ENCODE measurements at places on chromosomes 5 and 9.

DNA sequence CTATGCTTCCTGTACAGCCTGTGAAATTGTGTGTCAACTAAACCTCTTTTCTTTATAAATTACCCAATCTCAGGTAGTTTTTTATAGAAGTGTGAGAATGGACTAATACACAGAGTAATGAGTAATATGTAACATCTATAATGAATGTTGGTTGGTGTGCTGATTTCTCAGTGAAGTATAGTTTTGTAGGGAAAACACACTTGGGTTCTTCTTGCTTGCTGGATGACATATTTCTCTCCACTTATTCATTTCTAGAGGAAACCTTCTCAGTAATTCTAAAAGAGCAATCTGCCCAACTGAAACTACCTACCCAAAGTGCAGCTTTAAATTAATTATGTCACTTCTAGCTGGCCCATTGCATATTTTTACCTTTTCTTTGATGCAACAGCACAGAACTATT lies 81.1 kb upstream of the RORB start:
- DNase-seq: no peak

- peak; percentile 52 for DNase-seq
These were observed 376.4 kb upstream of the RGMB start for GRCh38 chr5:98397081-98397480.

GRCh38 chr5:96447949-96448348 lies 14.9 kb upstream of the PCSK1 start:
- DNase-seq: no peak

DNA sequence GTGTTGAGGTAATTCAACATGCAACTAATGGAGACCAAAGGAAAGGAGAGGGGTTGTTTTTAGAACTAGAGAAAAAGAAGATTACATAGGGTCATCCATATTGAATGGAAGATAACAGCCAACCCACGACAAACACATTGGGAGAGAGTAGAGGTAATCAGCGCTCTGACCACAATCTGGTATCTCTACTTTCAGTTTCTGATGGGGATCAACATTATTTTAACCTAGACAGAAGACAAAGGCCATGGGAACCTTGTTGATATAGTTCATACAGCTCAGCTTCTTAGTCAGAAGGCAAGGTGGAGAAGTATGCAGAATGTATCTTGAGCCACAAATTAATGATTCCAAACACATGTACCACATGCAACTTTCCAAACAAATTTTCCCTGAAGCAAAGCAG lies 537.1 kb upstream of the ST8SIA4 start:
- no peak for DNase-seq

- DNase-seq: no peak
These were observed 23.2 kb downstream of the ELOVL7 start for GRCh38 chr5:60820593-60821487.

- DNase-seq: no peak
These were observed 286.4 kb downstream of the DENND1A start for GRCh38 chr9:123643518-123643917.

GRCh38 chr9:117403403-117403811 lies 11.4 kb downstream of the ASTN2 start:
- no peak for DNase-seq

DNA sequence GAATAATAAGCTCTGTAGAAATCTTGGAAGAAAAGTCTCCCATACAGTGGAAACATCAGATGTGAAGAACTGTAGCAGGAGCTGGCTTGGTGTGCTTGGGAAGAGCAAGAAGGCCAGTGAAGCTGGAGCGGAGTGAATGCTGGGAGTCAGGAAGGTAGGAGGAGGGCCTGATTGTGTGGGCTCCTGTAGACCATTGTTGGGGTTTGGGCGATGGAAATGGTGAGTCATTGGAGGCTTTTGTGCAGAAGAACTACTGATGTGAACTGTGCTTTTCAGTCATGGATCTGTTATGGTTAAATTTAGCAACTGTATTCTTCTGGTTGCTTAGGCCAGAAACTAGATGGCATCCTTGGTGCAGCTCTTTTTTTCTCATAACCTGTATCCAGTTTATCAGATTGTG lies 2.3 kb downstream of the ICE1 start:
- DNase-seq: no peak

DNA sequence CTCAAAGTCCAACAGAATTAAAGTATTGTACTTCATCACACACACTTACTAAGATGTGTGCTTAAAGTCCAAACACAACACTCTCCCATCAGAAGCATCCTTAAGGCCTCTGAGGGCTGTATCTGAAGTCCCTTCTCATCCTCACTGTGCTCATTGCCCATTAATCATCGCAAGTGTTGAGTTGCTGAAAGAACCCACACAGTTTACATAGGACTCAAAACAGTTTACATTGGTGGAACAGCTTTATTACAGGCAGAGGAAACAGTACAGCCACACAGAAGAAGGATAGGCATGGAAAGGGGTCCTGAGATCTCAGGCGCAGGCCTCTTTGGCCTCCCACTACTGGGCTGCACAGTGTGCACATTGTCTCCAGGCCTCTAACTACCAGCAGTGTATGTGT lies 113.4 kb downstream of the CMYA5 start:
- no peak for DNase-seq

DNA sequence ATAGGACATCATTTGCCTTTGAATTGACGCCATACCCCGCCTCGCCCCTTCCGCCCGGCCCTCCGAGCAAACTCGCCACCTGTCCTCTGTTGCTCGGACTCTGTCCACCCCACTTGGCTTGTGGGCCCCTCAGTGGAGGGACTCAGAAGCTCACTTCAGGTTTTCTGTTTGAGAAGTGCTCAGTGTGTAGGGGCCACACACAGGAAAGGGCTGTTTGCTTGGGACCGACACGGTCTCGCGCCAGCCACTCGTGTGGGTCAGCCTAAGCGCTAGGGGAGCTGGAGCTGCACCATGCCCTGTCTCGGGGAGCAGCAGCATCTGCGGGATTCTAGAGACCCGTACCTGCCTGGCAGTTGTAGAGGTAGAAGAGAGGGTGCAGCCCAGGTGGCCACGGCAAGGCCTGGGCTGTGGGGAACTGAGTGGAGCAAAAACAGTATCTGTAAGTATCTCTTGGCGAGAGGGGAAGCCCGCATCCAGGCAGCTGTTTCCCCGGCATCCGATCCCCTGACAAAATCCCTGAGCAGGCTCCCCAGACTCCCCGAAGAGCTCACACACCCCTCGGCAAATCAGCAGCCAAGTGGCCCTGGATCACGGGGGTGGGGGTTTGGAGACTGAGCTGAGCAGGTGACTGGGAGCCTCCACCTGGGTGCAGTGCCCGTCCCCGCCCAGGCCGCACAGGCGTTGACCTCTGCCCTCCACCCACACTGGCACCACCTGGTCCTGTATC lies 52.2 kb downstream of the COL5A1 start:
- no peak for DNase-seq

- no peak for DNase-seq
These were observed 107.4 kb upstream of the IFNE start for GRCh38 chr9:21589344-21590056.

DNA sequence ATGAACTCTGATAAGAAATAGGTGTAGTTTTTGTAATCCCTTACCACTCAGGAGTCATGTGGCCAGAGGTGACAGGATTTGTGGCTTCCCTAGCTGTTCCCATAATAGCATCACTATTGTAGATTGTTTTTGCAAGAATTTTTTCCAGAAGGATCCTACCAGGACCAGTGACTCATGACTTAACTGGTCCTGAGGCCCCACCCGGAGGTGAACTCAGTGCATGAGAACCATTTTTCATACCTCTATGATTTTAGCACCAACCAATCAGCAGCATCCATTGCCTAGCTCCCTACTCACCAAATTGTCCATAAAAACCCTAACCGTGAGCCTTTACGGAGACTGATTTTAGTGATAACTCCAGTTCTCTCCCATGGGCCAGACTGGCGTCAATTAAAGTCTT lies 484.8 kb downstream of the PSAT1 start:
- no peak for DNase-seq

DNA sequence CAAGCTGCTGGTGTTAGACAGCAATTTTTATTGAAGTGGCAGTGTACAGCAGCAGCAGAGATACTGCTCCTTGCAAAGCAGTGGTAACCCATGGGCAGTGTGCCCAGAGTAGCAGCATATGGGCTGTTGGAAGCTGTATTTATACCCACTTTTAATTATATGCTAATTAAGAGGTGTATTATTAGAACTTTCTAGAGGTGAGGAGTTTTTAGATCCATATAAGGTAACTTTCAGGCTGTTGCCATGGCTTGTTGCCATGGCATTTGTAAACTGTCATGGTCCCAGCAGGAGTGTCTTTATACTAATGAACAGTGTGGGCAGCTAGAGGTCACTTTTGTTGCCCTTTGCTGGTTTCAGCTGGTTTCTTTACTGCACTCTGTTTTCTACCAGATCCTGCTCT lies 3.7 kb upstream of the PJA2 start:
- DNase-seq: no peak

- DNase-seq: no peak
These were observed 94.9 kb upstream of the NR4A3 start for GRCh38 chr9:99726758-99727157.

DNA sequence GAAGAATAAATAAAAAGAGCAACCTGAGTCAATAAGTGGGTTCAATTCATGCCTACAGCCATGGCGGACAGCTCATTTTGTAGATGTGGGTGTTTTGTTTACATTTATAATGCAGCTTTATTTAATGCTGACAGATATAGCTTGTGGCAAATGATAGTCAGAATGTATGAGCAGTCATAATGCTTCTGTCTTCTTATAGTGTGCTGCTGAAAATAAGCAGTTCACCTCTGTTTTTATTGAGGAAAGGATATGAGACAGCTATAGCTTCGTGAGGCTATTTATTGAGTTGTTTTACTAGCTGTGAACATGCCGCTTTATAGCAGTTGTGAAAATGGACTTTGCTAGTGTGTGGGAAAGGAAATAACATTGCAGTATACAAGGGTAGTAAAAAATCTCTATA lies 147.4 kb downstream of the PBX3 start:
- no peak for DNase-seq

DNA sequence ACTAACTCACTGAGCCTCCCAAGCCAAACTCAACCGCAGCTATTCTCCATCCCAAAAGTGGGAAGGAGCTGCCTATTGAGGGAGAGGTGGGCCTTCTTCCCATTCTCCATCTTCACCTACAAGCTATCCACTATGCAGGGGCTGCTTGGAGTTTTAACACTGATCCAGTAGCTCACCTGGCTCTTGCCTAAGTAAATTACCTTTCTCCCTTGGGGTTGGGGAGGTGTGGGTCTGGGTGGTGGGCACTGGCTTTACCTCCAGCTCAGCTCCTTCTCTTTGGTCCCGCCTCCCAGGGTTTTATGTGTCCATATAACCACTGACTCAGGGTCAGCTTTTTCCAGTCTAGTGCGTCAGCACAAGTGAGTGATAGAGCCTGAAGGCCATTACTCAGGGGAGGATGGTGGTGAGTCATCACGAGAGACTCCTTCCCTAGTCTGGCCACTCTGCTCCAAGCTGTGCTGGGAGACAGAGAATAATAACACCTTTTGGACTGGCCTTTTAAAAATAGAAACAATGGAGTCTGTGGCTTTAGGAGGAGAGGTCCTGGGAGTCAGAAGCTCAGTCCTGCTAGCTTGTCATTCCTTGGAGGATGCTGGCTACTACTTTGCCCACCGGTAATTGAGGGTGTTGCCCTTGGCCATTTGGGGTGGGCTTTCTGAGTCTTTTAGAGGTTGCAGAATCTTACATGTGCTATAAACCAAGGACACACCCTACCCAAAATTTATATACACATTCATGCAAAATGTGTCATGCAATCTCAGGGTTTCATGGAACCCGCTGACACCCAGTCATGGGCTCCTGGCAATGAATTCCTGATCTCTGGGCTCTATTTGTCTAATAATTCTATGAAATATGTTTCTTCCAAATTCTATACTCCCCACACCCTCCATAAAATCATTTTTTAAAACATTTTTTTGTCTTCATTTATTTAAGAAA lies 35.6 kb upstream of the ATP6V1G1 start:
- peak; percentile 89 for DNase-seq

DNA sequence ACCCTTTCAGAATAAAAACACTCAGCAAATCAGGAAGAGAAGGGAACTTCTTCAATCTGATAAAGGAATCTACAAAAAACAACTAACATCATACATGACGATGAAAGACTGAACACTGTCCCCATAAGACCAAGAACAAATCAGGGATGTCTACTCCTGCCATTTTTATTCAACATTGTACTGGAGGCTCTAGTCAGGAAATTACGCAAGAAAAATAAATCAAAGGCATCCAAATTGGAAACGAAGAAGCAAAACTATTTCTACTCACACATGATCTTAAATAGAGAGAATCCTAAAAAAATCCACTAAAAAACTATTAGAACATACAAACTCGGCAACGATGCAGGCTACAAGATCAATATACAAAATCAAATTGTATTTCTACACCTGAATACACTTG lies 42.3 kb downstream of the IPPK start:
- DNase-seq: no peak

GRCh38 chr5:165321912-165322311 lies 1816.5 kb downstream of the MAT2B start:
- DNase-seq: no peak

- no peak for DNase-seq
These were observed 72.6 kb upstream of the IL12B start for GRCh38 chr5:159402856-159403255.

DNA sequence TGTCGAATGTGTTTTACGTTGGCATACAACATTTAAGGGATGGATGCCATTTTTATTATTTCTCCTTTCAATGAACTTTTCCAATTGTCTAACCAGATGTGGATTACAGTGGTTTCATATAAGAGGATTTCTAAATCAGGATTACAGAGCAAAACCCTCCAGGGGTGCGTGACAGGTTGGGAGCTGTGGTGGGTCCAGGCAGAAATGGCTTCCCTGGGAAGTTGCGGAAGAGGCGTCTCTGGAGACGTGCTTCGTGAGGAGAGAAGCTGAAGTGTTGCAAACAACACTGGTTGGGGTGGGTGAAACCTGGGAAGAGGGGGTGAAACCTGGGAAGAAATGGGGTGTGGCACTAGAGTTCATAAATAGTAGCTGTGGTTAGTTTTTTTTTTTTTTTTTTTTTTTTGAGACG lies 4.5 kb upstream of the RPL26L1 start:
- no peak for DNase-seq

DNA sequence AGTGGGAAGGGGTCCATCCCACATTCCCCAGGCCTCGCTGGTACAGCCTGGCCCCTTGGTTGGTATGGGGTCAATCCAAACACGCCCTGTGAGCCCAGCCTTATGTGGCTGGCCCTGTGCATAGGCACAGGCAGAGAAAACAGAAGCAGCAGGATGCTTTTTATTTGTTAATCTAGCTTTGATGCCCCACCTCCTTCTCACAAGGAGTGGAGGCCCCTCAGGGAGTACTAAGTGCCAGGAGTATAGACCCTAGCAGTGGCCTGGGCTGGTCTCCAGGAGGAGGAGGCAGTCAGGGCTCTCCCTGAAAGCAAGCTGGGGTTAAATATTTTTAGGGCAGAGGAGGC lies 14.6 kb upstream of the TCF7 start:
- no peak for DNase-seq

DNA sequence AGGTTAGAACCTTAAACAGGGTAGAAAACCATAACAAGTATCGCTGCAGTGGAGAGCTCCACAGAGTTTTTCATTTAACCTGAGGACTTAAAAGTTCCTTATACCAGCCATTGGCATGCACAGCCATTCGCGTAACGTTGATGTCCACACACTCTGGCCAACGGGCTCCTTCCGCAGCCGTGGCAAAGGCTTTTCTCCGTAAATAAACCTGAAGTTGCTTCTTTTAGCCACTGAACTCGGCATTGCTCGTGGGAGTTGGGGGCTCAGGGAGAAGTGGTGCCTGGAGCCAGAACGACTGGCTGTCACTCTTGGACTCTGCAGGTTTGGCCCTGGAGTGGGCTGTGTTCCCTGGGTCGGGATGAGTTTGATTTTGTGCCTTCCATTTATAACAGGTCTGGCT lies 125.9 kb upstream of the LMX1B start:
- DNase-seq: no peak

Data from HFF-Myc (cell line).